ENCODE measurements at places on chromosomes 12 and 14.

DNA sequence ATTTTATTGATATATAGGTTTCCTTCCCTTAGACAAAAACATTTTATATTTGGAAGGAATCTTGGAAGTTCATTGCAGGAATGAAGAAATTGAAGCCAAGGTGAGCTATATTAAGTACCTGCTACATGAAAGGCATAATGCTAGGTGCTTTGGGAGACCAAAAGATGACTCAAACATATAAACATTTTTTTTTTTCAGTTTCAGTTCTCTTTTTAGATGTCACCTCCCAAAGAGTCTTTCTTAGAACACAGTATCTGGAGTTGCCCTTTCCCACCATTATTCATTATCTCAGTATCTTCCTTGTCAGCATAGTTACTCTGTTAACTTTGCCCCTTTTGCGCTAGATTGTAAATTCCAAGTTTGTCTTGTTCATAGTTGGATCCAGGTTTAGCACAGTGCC, 1.1 kb downstream of the LIN52 start:
- no peak for DNase-seq

DNA sequence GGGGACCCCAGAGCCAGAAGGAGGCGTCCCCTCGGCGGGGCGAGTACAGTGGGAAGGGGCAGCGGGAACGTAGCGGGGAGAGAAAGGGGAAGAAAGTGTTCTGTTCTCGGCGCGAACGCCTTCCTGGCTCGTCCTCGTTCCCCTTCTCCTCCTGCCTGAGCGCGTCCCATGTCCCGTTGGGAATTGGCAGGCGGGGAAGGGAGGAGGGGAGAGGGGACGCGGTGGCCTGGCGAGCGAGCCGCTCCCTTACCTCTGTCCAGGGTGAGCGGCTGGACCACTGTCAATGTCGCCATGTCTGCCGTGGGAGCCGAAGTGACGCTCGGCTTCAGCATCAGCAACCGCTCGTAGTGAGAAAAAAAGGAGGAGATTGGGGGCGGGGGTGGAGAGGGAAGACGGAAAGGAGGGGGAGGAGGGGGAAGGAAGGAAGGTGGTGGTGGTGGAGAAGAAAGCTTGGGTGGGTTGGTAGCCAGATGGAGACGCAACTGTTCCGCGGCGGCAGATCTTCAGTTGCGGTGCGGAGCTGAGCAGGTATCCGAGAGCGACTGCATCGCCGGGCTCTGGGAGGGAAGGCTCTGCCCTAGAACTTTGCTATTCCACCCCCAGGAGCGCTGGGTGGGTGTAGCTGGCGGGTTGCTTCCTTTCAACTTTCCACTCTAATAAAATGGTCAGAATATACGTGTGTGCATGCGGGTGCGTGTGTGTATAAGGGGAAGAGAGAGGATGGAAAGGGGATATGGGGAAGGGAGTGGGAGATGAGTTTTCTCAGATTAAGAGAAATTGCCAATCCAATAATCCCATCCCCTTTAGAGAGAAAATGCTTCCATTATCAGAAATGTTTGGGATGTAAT, at the start of gene LIN7A:
Gene LIN7A, minus strand, starts transcription at position 544 of the 848 bp plus-strand sequence. Its CDS starts 212 bp downstream, at position 332.
- DNase-seq: peak; percentile 44

GRCh38 chr12:4421590-4422031, 24.0 kb downstream of the FGF6 start:
- peak; percentile 30 for DNase-seq

- DNase-seq: no peak
These were observed 33.5 kb downstream of the MED13L start for GRCh38 chr12:116244001-116244400.

DNA sequence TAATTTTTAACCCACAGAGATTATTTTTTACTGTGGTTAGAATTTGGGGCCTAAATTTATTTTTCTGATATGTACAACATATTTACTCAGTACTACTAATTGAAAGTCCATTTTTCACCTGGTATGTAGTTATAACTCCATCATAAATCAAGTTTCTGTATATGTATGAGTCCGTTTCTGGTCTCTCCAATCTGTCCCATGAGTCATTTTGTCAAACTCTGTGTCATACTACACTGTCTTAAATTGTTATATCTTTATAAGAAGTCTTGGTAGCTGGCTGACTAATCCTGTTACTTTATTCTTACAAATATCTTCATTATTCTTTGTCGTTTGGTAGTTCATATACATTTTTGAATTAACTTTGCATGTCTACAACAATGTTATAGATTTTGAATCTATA, 344.0 kb downstream of the PDZRN4 start:
- no peak for DNase-seq

Data from NCI-H2107 (cell line).